ENCODE measurements at places on chromosomes 11 and 22.

- DNase-seq: no peak
Measured at GRCh38 chr11:128632141-128632791, 44.9 kb upstream of the ETS1 start.

GRCh38 chr11:64996710-64997380 lies at the start of gene BATF2:
BATF2 (minus strand) TSS chr11:64996971; CDS start chr11:64996914, 57 bp downstream.
- DNase-seq: peak; percentile 40

DNA sequence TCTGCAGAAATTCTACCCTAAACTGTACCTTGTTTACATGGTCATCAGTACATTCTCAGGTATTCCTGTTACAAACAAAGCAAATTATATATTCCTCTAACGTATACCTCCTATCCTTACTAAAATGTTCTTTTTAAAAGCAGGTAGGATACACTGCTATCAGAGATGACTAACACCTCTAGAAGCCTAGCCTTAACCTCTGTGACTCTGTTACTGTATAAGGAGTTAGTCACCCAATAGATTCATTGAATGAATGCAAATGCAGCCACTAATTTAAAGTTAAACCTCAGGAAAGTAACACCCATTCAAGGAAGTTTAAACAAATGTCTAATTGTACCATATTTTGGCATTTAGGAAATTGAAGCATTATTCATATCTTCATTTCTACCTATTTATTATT lies 82.2 kb downstream of the FCHSD2 start:
- DNase-seq: no peak

- DNase-seq: no peak
Measured at GRCh38 chr22:18063306-18063705, 14.5 kb upstream of the PEX26 start.

- peak; percentile 70 for DNase-seq
Measured at GRCh38 chr11:130166457-130166784, 6.8 kb downstream of the ST14 start.

DNA sequence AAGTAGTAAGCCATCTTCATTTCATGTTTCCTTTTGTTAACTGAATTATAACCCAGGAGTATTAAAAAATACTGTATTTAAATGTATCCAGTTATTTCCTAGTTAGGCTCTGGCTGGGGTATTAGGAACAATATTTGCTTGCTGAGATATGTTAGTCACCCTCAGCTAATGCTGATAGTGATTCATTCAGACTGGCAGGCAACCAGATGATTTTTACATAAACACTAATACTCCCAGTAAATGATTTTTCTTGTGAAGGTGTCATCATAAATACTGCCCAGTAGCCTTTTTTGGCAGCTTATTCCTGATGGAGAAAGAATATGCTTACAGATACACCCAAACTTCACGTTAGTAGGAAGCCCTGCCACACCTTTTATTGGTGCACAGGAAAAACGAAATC lies 8.1 kb downstream of the YWHAH start:
- peak; percentile 76 for DNase-seq

DNA sequence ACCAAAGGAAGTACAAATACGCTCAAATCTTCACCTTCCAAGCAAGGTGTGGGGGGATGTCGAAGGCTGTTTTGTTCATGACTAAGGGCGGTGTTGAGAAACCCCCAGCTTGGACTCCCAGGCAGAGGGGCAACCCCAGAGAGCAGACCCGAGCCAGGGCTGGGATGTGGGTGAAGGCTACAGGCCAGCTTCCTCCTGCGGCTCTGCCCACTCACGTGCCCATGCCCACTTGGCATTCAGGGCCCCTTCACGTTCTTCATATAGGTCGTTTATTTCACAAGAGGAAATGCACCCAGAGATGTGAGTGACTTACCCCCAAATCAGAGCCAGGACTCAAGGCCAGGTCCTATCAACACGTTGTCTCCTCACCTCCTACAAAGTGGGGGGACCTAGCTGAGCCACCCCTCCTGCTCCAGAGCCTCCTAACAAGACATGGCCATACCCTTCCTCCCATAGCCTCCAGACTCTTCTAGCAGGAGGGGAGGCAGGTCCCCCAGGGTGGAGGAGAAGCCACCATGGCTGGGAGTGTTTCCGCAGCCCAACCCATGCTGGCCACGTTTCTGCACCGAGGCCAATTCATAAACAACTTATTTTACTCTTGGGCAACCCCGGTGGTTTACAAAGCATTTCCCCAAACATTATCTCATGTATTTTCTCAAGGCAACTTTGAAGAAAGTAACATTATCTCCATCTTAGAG lies 22.0 kb downstream of the TMEM184B start:
- no peak for DNase-seq

DNA sequence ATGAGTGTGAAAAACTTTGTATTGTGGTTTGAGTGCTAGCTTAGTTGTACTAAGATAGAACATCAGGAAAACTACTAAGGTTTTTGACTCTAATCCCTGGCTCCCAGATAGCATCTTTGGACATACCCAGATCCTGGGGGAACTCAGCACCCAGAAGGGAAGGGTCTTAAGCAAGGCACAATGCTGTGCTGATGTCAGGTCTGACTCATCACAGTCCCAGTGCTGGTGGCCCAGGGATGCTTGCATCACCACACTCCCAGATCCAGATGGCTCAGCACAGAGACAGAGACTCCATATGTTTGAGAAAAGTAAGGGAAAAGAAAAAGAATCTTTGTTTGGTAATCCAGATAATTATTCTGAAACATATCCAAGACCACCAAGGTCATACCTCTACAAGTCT lies 18.3 kb upstream of the OR56A3 start:
- DNase-seq: no peak

- DNase-seq: no peak
Measured at GRCh38 chr11:1924646-1925372, 5.3 kb downstream of the TNNT3 start.

GRCh38 chr11:117606790-117607189 lies 190.2 kb downstream of the DSCAML1 start:
- no peak for DNase-seq

GRCh38 chr11:45087086-45087899 lies 59.1 kb upstream of the PRDM11 start:
- DNase-seq: no peak

GRCh38 chr11:94925422-94926270 lies 47.7 kb downstream of the CWC15 start:
- no peak for DNase-seq

DNA sequence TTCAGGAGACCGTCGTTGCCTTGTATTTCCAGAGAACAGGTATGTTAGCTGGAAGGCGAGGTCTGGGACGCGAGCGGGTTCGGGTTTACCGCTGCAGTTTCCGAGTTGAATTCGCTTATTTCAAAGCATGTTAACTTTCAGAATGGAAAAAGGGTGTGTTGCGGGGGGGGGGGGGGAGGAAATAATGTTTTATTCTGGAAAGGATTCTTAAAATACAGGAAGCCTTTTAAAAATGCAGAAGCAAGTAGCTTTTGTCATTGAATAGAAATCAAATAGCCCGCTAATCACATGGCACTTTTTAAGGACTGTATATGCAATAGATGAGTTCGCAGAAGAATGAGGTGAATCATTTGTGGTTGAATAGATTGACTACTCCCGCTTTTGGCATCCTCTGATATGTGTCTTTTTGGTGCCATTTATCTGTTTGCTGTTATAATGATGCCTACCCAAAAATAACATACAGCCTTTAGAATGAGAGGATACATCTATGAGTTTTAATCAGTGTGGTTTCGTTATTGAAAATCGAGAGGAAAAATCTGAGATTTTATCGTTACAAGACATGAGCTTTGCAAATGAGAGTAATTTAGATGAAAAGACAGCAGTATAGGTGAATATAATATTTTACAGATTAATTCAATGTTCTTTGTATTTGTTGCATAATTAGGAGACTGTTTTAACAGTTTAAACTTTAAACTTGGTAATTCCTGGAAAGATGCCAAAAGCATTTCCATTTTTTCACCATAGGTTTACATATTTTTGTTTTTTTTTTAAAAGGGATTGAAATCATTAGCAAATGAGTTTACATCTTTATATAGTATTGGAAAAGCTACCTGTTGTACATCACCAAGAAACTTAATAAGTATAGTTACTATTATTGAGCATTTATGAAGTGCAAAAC lies 1.7 kb downstream of the PDE3B start:
- peak; percentile 31 for DNase-seq

- DNase-seq: no peak
Measured at GRCh38 chr11:75317446-75318122, 33.9 kb downstream of the ARRB1 start.

DNA sequence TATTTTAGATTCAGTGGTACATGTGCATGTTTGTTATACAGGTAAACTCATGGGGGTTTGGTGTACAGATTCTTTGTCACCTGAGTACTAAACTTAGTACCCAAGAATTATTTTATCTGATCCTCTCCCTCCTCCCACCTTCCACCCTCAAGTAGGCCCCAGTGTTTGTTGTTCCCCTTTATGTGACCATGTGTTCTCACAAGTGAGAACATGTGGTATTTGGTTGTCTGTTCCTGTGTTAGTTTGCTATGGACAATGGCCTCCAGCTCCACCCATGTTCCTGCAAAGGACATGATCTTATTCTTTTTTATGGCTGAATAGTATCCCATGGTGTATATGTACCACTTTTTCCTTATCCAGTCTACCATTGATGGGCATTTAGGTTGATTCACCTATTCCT lies 6.8 kb downstream of the SMIM38 start:
- no peak for DNase-seq

- DNase-seq: no peak
Measured at GRCh38 chr11:36744375-36745168, 146.5 kb upstream of the RAG2 start.

DNA sequence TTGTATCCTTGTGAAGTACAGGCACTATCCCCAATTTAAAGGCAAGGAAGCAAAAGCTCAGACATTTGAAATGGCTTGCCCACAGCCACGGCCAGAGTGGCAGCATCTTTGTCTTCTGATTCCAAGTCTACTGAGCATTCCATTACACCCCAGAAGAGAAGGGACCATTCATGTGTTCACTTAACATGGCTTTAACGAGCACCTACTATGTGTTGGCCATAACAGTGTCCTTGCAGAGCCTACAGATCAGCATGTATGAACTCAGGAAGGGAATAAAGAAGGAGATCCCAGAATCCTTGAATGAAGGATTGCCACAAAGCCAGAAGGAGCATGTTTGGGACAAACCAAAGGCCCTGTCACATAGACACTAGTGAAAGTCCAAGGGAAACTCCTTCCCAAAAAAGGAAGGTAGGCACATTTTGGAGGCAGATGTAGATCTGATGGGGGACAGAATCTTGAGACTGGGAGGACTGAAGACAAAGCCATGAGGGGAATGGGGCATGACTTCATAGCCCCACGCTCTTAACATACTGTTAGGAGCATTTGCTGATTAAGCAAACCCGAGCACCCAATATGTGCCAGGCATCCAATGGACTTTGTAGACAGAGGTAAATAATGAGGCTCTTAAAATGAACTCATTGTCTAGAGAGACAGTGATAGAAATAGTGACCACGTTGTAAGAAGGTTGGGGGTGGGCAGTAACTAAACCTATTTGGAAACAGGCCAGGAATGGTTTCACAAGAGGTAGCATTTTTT lies 54.9 kb downstream of the P4HA3 start:
- no peak for DNase-seq

DNA sequence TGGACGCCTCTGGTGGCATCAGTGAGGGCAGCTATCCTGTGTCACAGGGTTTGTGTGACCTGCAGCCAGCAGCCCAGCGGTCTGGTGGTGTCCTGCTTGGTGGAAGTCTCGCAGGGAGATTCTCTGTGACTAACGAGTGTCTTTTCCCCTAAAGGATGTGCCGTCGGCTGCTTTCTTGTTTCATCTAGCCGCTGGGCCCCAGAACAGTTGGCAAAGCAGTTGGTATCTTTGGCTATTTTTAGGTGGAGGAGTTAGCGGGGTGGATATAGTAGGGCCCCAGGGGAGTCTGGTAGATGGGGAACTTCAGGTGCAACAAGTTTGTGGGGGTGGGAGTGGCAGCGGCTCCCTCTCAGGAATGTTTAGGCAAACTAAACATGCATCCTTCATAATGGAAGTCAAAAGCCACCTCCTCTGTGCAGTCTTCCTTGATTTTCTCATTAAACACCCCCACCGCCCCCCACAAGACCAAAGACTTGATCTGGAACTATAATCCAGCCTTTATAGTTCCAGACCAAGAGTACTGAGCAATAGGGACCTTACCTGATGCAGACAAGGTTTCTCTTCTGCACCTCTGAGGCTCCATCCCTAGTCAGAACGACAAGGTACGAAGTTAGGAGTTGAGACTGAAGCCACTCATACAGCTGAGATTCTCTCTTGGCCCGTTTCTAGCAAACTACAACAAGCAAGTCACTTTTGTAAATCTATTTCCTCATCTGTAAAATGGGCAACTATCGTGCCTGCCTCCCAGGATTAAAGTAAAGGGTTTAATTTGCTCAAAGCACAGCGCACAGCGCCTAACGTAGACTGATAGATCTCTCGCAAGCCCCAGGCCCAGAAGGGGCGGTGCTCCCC lies 1.1 kb upstream of the PELI3 start:
- DNase-seq: no peak

GRCh38 chr11:70828593-70829082 lies 423.7 kb downstream of the SHANK2 start:
- DNase-seq: no peak

DNA sequence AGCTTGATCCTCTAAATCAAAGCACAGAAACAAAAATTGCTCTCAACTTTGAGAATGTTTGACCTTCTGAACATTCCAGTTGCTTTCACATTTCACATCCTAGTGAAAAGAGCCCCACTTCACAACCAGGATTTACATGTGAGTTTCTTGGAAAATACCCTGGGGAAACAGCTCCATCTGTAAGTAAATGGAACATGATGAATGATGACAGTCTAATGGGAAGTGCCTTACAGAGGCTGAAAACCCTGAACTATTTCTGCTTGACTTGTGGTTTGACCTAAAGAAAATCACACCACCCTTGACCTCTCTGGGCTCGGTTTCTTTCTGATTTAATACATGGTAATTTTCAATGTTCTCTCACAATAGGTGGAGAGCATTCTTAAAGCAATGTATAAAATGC lies 499.4 kb upstream of the API5 start:
- DNase-seq: no peak

DNA sequence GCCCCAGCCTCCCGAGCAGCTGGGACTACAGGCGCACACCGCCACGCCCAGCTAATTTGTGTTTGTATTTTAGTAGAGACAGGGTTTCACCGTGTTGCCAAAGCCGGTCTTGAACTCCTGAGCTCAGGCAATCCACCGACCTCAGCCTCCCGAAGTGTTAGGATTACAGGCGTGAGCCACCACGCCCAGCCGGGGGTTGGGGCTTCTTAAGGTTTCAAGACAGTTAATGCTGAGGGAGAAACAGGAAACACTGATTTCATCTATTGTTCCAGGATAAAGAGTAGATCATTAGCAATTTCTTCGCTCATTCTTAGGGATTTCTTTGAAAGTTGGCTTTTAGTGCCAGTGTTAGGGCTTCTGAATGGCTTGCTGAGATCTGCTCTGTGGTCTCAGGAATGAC lies 21.2 kb upstream of the CLMP start:
- no peak for DNase-seq

DNA sequence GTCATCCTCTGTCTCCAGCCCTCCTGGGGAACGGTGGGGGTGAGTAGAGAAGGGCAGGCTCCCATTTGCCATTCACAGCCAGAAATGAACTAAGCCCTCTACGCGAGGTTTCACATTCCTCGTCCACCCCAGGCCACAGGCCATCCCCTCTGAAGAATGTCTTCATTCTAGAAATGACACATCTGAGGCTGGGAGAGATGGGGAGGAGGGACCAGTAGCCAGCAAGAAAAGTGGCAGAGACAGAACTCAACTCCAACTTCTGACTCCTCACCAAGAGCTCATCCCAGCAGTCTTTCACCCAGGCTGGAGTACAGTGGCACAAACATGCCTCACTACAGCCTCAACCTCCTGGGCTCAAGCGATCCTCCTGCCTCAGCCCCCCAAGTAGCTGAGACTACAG lies 3.4 kb downstream of the CTSF start:
- DNase-seq: no peak

- peak; percentile 100 for DNase-seq
Measured at GRCh38 chr11:101618709-101619108, 34.9 kb upstream of the TRPC6 start.
